ENCODE measurements at places on chromosomes 12 and 14.

- no peak for DNase-seq
These were observed 8.8 kb upstream of the DDHD1 start for GRCh38 chr14:53161758-53162435.

- DNase-seq, result no peak
These were observed 18.3 kb downstream of the GLRX5 start for GRCh38 chr14:95553141-95553540.

DNA sequence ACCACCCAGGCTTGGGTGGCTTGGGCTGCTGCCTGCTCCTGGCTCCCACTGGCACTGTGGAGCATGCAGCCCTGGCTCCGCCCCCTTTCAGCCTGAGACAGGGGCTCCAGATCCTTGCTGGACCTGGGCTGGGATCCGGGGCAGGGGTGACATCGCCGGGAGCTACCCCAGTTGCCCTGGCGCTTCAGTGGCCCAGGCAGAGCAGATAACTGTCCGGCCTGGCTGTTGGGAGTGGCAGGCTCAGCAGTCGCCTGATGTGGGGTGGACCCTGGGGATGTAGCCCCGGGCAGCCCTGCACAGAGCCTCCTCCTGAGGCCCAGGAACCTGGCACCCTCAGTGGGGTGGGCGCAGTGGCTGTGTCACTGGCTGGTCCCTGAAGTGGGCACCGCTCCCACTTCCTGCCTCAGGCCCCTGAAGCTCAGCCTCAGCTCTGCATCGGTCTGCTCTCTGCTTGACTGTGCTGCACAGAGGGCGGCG, 57.9 kb downstream of the FUT8 start:
- no peak for DNase-seq

GRCh38 chr14:32018391-32019092, 58.6 kb upstream of the ARHGAP5 start:
- no peak for DNase-seq
